HFFc6 (cell line): ENCODE measurements at places on chromosomes 6 and 20. TPM values are rescaled to one million over a fixed set of nuclear protein-coding genes. Genes with fewer than 3 reads are reported as not detected.
A peak's percentile ranks its signal among the peaks of the same experiment; 100 is the strongest.

The TXLNB gene
- total RNA-seq, result 0.05 TPM in 1 of 3 replicates, not detected in the others

The ECT2L gene
- not detected in 3 replicates for total RNA-seq

The TGM3 gene
- total RNA-seq, result 0.09 to 0.12 TPM in 2 of 3 replicates, not detected in the other

The METTL24 gene
- not detected in 3 replicates for total RNA-seq

The MCM8 gene
- 7.6 to 13.8 TPM (median 13.0 TPM) in 3 replicates for total RNA-seq

The KHDC1L gene
- not detected in 3 replicates for total RNA-seq

GRCh38 chr20:34193051-34193450 lies 48.2 kb upstream of the ASIP start:
- DNase-seq, result no peak
- no peak overlapping the region for H3K27ac ChIP-seq

GRCh38 chr20:63734946-63735858 lies 1.3 kb upstream of the LIME1 start:
- no peak overlapping the region for H3K4me3 ChIP-seq
- no peaks in the 10 kb centered on the region for H3K4me1 ChIP-seq
- no peak for DNase-seq
- H3K27ac ChIP-seq, result no peak overlapping the region

- no peak overlapping the region for H3K4me3 ChIP-seq
- no peak for DNase-seq
These were observed 28.9 kb downstream of the SMOC2 start for GRCh38 chr6:168469926-168470325.

DNA sequence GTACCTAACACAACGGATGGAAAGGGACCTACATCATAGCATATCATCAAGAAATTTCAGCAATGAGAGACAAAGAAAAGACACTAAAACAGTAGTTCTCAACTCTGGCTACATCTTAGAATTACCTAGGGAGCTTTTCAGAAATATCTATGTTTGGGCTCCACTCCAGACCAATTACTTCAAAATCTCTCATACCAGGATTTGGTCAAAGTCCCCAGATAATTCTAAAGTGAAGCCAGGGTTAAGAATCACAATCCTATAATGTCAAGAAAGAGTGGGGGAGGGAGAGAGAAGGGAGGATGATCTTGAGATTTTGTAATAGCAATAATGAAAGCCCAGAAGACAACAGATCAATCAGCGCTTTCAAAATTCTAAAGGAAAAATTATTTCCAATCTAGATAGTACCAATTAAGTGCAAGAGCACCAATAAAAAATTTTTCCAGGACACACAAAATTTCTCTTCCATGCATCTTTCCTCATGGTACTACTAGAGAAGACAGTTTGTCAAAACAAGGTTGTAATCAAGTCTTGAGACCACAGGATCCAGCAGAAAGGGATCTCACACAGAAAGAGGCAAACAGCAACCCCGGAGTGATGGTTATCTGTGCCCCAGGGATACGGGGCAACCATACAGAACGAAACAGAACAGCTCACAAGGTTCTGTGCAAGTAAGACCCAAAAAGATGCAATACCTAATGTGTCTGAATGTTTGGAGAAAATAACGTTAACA lies 152.9 kb upstream of the DST start:
- H3K27me3 ChIP-seq, result no peaks in the 10 kb centered on the region
- peaks cover 20% of the 10 kb centered on the region for H3K36me3 ChIP-seq
- no peak for DNase-seq
- peaks cover 93% of the 10 kb centered on the region for H3K4me1 ChIP-seq

GRCh38 chr20:37095108-37095598 lies 644 bp downstream of the RBL1 start:
- H3K27me3 ChIP-seq, result no peaks in the 10 kb centered on the region
- peak overlapping the region; percentile 98 for H3K27ac ChIP-seq
- peaks cover 24% of the 10 kb centered on the region for H3K4me1 ChIP-seq
- DNase-seq, result no peak

DNA sequence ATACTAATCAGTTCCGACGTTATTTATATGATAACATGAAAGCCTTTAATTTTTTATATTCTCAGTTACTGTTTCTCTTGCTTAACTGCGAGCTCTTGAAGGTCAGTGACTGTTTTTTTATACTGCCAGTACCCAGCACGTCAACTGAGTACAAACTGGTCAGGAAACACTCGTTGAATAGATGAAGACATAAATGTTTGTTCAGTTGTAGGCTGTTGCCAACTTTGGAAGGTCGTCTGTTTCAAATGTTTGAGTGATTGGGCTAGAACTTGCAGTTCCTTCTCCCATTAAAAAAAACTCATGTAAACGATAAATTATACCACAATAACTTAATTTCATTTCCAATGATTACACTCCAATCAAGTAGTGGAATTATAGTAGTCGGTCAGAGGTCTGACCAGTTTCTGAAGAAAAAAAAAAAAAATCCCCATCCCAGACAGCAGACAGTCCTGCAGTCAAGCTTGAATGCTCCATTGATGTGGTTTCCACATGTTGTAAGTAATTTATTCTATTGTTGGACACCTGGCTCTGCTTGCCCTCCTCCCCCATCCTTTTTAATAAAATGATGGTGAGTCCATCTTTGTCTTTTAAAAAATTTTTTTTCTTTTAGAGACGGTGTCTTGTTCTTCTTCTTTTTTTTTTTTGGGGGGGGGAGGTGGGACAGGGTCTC lies 81.1 kb downstream of the SASH1 start:
- peaks cover 1% of the 10 kb centered on the region; the same call in 1 of the 2 replicates for H3K27me3 ChIP-seq
- no peak overlapping the region for H3K4me3 ChIP-seq
- DNase-seq, result no peak
- peak overlapping the region; percentile 13; the same call in 1 of the 2 replicates for H3K27ac ChIP-seq
- peaks cover 22% of the 10 kb centered on the region for H3K36me3 ChIP-seq
- H3K4me1 ChIP-seq, result peaks cover 37% of the 10 kb centered on the region

DNA sequence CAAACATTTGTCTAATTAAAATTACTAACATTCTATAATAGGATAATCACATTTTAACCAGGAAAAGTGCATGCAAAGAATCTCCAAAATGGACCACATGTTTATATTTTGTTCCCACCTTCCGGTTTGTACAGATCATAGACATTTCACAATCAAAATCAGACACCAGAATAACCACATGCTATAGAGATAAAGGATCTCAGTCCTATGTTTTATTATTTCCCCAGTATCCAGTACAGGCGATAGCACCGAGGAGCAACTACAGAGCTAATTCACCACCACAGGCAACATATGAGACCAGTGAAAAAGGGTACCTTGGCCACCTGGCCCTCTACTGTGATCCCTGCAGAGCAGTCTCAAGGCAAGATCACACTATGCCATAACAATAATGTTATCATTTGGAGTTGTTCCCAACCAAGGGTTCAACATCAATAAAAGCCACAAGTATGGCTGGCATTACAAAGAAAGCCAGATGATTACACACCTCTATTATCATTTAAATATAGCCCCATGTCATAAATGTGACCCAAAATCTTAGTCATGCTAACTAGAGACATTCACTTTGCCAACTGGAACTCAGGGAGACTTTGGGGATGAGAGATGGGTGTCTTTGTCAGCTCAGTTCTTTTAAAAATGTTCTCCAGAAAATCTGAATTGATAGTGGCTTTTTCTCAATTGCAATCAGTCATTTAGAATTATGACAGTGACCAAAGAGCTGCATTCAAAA lies 46.7 kb downstream of the RALGAPA2 start:
- H3K4me1 ChIP-seq, result no peaks in the 10 kb centered on the region
- no peaks in the 10 kb centered on the region; the same call in 1 of the 2 replicates for H3K27me3 ChIP-seq
- H3K27ac ChIP-seq, result no peak overlapping the region

- DNase-seq, result no peak
- H3K4me1 ChIP-seq, result peaks cover 81% of the 10 kb centered on the region
- no peaks in the 10 kb centered on the region; the same call in 1 of the 2 replicates for H3K27me3 ChIP-seq
These were observed 111.3 kb downstream of the PRDM1 start for GRCh38 chr6:106197441-106197840.

DNA sequence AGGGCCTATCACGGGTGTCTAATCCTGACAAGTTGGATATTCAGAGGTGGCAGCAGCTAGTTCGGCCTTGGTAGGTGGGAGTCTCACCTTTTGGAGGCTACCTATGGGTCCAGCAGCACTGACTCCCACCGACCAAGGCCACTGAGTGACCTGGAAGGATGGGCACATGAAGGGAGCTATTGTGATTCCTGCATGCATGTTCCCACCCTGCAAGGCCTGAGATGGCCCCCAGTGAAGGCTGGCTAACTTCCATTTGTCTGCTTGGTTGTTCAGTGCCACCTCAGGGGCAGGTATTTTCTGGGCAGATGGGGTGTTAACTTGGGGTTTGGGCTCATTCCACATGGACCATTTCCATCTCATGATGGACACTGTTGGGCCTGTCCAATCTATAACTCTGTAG lies 18.4 kb upstream of the MICA start:
- H3K4me1 ChIP-seq, result peaks cover 7% of the 10 kb centered on the region; the same call in 1 of the 2 replicates
- no peak overlapping the region for H3K4me3 ChIP-seq
- no peaks in the 10 kb centered on the region for H3K36me3 ChIP-seq
- DNase-seq, result no peak

DNA sequence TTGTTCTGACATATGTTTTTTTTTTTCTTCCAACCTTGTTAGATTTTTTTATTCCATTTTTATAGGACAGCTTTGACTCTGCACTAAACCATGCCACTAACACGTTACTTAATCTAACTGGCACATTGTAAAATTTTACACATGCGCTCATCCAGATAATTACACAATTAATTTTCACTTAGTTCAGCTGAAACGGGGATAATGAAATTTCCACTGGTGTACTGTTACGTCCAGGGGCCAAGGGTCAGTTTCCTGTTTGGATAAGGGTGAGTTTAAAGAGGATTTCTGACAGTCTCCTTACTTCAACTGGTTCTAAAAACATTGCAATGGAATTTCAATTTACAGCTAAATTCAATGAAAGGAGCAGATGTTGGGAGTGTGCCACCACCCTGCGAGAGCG lies 221.8 kb upstream of the CEP162 start:
- H3K27me3 ChIP-seq, result peaks cover under 1% of the 10 kb centered on the region; the same call in 1 of the 2 replicates
- no peak overlapping the region for H3K27ac ChIP-seq
- no peaks in the 10 kb centered on the region for H3K36me3 ChIP-seq
- no peak for DNase-seq

DNA sequence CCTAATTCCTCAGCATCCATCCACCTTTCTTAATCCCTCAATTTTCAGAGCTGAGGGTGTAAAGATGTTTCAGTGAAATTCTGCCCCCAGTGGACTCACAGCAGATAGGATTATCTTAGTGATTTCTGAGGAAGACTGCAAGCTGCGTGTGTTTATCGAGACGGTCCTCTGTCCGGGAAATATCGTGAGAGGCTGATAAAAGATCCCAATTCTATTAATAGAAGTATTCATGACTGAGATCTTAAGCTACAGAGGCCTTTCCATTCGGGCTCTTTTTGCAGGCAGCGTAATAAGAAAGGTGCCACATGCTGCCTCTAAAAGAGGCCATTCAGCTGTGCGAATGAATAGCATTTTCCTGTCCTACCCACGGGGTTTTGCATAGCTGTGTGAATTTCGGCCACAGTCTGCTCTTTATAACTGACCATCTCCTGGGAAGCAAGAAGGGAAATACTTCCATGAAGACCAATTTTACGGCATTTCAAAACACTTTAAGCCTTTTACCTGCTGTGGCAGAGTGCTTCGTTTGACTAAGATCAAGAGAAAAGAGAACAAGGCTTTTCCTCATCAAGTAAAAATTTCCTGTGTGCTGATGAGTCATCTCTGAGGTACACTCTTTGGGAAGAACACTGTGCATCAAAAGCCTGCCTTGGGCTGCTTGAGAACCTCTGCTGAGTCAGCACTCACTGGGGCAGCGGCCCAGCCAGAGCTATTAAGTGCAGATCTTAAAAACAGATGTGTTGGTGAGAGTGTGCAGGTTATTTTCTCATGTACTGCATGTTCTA lies 208.8 kb downstream of the ARHGAP18 start:
- peaks cover 5% of the 10 kb centered on the region; the same call in 1 of the 2 replicates for H3K36me3 ChIP-seq
- peaks cover 68% of the 10 kb centered on the region for H3K4me1 ChIP-seq
- H3K27ac ChIP-seq, result peak overlapping the region; percentile 90

- DNase-seq, result no peak
- no peak overlapping the region for H3K27ac ChIP-seq
- no peak overlapping the region for H3K4me3 ChIP-seq
- peaks cover 16% of the 10 kb centered on the region for H3K36me3 ChIP-seq
These were observed 18.3 kb downstream of the VEGFA start for GRCh38 chr6:43788301-43788700.

DNA sequence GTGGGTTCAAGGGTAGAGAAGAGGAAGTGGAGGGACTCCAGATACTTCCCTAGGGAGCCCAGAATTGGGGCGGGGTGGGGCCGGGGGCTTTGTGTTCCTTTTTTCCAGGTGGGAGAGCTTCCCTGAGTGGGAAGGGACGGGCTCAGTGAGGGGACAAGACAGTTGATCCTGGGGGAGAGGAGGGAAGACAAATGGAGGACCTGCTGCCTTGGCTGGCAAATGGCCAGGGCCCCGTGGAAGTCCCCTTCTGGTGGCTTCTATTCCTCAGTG lies 2.6 kb downstream of the CTSZ start:
- H3K36me3 ChIP-seq, result peaks cover 13% of the 10 kb centered on the region
- peak overlapping the region; percentile 10; the same call in 1 of the 2 replicates for H3K27ac ChIP-seq
- no peak overlapping the region for H3K4me3 ChIP-seq
- H3K4me1 ChIP-seq, result peaks cover 20% of the 10 kb centered on the region

GRCh38 chr6:55069132-55069781 lies 105.1 kb upstream of the HCRTR2 start:
- no peak overlapping the region for H3K4me3 ChIP-seq
- peaks cover 2% of the 10 kb centered on the region; the same call in 1 of the 2 replicates for H3K27me3 ChIP-seq
- DNase-seq, result peak; percentile 53
- H3K36me3 ChIP-seq, result no peaks in the 10 kb centered on the region

DNA sequence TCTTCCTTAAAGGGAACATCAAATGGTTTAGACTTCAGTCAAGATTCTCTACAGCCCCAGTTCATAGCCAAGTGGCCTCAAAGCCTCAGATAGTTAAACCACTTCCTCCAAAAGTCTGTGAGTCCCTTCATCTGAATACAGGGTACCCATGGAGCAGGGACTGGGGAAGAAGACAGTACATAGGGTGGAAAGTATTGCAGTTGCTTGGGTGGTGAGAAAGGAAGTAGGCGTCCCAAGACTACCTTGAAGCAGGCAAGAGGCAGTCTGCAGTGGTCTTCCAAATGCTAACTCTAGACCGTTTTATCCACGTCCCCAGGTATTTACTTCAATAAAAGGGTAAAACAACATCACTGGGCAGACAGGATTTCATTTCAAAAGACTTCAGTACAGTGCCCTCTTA lies 2.0 kb downstream of the FYN start:
- H3K27ac ChIP-seq, result peak overlapping the region; percentile 45
- peaks cover 48% of the 10 kb centered on the region for H3K4me1 ChIP-seq
- DNase-seq, result no peak
- H3K36me3 ChIP-seq, result no peaks in the 10 kb centered on the region
- H3K27me3 ChIP-seq, result no peaks in the 10 kb centered on the region; the same call in 1 of the 2 replicates

DNA sequence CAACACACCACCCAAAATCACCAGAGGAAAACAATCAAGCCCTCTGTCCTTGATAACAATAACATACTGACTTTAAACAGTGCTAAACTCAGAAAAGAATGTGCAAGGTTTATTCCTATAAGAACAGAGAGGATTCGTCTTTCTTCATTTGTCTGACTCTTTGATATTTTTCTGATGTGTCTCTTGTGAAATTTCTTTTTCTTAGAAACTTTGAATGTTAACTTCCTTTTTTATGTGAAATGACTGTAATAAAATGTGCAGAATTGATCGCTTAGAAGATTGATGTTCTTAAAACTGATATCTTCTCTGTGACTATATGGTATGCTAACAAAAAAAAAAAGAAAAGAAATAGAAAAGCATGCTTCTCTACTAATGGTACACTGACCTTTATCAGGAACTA lies 947.4 kb upstream of the CITED2 start:
- H3K27me3 ChIP-seq, result no peaks in the 10 kb centered on the region
- H3K36me3 ChIP-seq, result peaks cover 15% of the 10 kb centered on the region
- no peak overlapping the region for H3K4me3 ChIP-seq
- DNase-seq, result no peak
- H3K27ac ChIP-seq, result no peak overlapping the region
